ENCODE measurements at places on chromosomes 12 and 14.

- DNase-seq: no peak
Observed at GRCh38 chr12:1769809-1770494, 50.4 kb upstream of the LRTM2 start.

DNA sequence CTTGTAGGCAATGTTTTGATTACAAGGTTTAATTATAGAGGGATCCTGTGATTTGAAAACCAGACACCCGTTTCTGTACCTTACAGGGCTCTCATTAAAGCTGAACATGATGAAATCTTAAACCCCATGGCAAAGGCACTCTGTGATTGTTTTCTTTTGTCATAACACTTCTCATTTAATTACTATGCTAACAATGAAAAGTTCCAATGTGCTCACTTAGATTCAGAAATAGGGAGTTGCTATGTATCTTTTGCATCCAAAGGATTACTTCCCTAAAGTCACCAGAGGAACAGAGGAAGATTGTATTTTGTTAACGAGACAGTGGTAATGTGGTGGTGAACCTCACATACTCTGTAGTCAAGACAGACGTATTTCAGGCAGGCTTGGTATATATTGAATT lies 81.5 kb upstream of the MYF6 start:
- no peak for DNase-seq

GRCh38 chr12:57454566-57455373 lies at the start of gene INHBE:
Gene INHBE, plus strand, starts transcription at chr12:57455307. Its CDS starts 230 bp downstream, at chr12:57455537.
- DNase-seq: no peak

GRCh38 chr12:130429656-130430505 lies 92.2 kb downstream of the PIWIL1 start:
- no peak for DNase-seq

GRCh38 chr12:80472236-80472635 lies 28.2 kb downstream of the PTPRQ start:
- DNase-seq: no peak

DNA sequence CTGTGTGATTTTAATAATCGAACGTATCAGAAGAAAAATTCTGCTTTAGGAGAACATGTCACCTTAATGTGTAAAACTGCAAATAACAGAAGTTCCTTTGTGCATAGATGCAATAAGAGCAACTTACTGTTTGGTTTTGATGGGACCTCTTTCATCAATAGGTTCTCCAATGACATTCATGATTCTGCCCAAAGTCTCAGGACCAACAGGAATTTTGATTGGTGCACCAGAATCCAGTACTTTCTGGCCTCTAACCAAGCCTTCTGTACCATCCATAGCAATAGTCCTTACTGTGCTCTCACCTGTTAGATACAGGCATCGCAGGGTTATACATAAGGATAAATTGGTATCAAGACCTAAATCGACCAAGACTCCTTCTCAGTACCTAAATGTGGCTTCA lies 1.1 kb downstream of the ATP5F1B start:
- DNase-seq: no peak

- no peak for DNase-seq
Observed at GRCh38 chr14:103724116-103724515, 8.5 kb downstream of the ZFYVE21 start.

DNA sequence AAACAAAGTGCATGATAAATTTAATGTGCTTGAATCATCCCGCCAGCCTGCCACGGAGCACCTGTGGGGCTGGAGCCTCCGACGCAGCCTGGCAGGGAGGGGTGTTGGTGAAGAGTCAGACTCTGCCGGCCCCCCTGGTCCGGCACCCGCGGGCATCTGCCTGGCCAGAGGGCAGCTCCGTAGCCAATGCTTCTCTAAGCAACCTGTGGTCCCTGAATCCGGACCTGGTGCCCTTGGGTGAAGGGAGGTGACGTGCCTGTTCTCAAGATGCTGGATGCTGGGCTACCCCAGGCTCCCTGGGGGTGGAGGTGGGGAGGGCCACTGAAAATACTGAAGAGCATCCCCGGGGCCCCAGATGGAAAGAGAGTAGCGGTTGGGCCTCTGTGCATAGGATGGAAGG lies 158.6 kb upstream of the C14orf180 start:
- DNase-seq: no peak

GRCh38 chr12:114201794-114202193 lies 204.2 kb downstream of the TBX5 start:
- no peak for DNase-seq

GRCh38 chr14:70917633-70918032 lies 10.4 kb downstream of the PCNX1 start:
- no peak for DNase-seq

GRCh38 chr14:64952598-64953309 lies 10.2 kb upstream of the GPX2 start:
- DNase-seq: no peak

DNA sequence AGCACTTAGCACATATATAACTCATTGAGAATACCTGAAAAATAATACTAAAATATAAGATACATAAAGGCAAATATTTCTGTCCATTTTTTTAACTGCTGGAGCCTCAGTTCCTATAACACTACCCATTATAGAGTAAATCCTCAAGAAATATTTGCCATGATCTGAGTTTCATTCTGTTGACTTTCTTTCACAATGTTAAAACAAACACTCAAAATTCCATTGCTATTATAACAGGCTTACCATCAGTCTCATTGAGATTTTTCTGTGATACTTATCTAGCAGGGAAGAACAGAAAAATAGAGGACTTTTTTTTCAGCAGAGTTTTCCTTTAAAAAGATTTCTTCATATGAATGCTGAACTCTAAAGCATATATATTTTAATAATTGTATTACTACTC lies 24.5 kb downstream of the LMO3 start:
- DNase-seq: no peak

GRCh38 chr12:4148418-4149056 lies 125.0 kb upstream of the CCND2 start:
- peak; percentile 25 for DNase-seq

GRCh38 chr14:63435838-63436237 lies 107.3 kb downstream of the PPP2R5E start:
- no peak for DNase-seq

DNA sequence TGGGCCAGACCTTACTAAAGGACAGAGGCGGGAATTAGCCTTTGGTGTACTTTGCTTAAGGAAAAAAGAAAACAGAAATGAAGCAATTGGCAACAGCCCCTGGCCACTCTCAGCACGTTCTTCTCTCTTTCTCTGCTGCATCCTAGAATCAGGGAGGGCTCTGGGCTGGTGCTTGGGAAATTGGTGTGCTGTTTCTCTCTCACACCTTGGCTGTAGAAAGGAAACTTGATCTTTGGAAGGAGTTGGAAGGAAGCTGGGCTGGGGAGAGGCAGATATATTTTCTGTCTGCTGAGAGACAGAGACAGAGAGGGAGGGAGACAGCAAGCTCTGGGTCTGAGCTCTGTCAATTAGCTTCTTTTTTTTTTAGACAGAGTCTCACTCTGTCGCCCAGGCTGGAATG lies 27.4 kb downstream of the NOS1 start:
- DNase-seq: no peak

GRCh38 chr14:20486684-20487395 lies 17.6 kb downstream of the PNP start:
- no peak for DNase-seq

GRCh38 chr14:105974902-105975301 lies 448.5 kb downstream of the TMEM121 start:
- DNase-seq: peak; percentile 67

DNA sequence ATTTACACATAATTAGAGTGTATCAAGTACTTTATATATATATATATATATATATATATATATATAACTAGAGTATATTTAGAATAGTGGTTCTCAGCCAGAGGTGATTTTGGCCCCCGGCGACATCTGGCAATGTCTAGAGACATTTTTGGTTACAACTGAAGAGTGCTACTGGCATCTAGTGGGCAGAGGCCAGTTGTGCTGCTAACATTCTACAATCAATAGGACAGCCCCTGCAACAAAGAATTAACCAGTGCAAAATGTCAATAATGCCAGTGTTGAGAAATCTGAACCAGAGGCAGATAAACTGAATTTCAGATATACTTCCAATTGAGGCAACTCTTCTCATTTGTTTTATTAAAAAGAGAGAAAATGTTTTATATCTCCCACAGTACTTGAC lies 8.9 kb downstream of the GTF2A1 start:
- no peak for DNase-seq

DNA sequence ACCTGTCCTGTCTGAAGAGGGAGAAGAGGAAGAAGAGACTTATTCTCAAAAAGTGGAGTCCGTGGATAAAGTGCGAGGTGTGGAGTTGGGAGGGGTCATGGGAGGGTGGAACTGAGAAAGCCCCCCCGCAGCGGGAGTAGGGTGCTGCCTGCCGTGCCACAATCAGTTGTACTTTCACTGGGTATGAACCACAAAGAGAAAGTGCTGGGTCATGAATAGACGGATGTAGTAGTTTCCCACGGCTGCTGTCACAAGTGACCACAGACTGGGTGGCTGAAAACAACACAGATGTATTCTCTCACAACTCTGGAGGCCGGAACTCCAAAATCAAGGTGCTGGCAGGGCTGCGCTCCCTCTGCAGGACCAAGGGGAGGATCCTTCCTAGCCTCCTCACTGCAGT lies 5.5 kb downstream of the DNAH10 start:
- DNase-seq: no peak

- DNase-seq: no peak
Observed at GRCh38 chr14:79050787-79051727, 880.9 kb downstream of the NRXN3 start.

GRCh38 chr12:49809906-49810389 lies 18.3 kb downstream of the NCKAP5L start:
- no peak for DNase-seq

DNA sequence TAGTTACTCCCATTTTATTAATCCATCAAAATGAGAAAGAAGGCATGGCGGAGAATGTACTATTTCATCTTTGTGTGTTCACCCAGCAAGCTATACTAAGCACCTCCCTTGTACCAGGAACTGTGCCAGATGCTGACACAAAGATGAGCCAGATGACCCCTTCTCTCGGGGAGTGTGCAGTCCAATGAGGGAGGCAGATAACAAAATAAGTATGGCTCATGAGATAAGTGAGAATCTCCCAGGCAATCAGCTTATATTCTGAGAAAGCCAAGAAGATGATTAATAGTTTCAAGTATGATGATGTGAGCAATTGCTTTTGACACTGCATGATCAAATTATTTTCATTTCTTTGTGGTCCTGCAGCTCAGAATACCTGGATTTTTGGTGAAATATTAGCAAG lies 1.3 kb upstream of the TMEM233 start:
- no peak for DNase-seq

- no peak for DNase-seq
Observed at GRCh38 chr12:73225371-73225937, 953.3 kb downstream of the TRHDE start.

DNA sequence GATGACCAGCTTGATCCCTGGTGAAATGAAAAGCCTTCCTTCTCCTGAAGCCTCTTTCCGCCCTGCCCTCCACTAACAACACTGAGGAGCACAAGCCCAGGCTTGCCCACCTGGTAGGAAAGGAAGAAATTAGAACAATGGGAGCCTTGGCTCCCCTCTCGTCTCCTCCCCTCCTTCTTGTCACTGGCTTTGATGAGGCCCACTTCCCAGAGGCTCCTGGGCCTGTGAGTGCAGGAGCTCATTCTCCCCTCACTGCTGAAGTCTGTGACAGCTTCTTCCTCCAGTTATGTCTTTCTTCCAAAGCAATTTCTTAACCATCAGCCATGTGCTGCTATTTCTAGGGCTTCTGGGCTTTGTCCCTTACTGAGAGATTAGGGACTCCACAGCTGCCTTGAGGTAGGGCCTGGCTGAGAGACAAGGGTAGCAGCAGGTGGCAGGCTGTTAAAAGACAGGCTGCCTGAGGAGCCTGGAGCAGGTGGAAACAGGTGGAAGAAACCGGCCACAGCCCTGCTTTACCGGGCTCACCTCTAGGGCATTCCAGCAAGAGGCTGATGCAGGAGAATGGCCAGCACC lies 53.6 kb upstream of the SRSF5 start:
- DNase-seq: no peak

- DNase-seq: peak; percentile 34
Observed at GRCh38 chr12:2364631-2365051, 311.9 kb downstream of the CACNA1C start.

- no peak for DNase-seq
Observed at GRCh38 chr12:27505109-27505508, 18.9 kb upstream of the PPFIBP1 start.

DNA sequence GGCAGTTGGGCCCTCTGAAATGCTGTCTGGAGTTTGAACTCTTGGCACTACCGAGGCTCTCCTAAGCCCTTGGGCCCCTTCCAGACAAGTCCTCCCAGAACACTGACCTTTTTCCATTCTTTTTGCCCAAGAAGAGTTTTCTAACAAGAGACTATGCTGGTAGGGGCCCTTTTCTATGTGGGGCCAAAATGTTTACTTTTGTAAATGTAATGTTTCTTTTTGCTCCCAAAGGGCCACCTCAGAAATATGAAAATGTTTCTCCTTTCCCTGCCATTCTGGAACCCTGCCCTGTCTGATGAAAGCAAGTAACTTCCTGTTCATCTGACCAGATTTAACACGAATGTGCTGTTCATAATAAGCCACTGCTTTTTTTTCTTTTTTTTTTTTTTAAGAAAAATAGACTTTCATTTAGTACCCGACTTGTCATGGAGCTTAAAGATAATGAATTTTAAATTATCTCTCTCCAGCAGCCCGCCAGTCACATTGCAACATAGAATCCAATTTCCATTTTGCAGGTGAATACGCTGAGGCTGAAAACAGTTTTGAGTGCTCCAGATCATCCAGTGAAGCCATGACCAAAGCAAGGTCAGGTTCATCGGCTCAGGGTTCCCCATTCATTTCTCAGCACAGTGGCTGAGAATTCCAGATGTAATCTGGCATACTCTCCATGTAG lies 169.9 kb downstream of the DPF3 start:
- no peak for DNase-seq

DNA sequence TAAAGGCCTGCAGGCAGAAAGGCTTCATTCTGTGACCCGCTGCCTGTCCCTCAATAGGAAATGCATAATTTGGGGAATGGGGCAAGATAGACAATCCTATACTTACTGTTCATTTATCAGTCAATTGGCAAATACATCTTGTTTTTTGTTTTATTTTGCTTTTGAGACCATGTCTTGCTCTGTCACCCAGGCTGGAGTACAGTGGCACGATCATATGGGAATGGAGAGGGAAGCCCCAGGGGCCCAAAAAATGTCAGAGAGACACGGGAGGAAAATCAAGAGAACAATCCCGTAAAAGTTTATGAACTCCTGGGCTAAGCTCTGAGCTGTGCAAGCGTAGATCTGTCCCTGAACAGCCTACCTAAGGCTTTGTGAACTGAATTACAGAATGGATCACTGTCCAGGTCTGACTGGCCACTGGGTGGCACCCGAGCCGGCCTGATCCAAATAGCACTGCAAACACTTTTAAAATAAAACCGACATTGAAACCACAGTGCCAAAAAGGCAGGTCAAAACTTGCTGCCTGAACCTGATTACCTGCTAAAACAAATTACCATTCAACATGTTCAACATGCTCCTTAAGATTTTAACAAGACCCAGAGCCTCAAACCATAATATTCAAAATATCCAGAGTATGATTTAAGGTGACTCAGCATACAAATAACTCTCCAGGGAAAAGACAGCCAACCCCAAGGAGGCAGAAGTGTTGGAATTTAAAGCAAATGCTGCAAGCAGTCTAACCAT lies 11.8 kb downstream of the COPS7A start:
- no peak for DNase-seq

- no peak for DNase-seq
Observed at GRCh38 chr12:90037740-90038139, 329.1 kb upstream of the ATP2B1 start.
